Substantia nigra (tissue), 51 donors: ENCODE measurements at places on chromosomes 5 and 9.

DNA sequence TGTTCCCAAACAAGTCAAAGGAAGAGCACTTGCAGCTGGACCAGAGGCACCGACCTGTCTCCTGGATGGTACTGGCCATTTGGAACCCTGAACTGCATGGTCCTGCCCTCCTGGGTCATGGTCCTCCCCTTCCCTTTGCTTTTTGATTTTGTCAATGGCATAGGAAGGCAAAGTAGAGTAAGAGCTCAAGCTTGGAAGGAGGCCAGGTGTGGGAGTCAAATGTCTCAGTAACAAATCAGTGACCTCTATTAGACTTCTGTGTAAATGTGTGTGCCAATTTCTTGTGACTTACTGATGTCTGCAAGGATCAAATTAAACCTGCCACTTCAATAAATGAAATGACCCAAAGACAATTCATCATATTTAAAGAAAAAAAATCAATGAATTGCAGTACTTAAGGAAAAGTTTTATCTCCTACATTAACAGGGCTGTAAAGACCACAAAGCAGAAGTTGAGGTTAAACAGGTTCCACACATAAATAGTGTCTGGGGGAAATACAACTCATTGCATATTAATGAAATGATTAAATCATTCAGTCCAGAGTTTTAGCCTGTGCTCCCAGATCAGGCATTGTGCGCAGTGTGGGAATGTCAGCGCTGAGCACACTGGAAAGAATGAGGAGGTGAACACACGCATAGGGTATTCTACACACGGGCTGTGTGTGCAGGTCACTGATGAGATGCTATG is 32.7 kb downstream of the OSMR start:
- DNase-seq = no peak

- DNase-seq = peak; percentile 28
These were observed 13.0 kb upstream of the NR5A1 start for GRCh38 chr9:124520206-124520596.

DNA sequence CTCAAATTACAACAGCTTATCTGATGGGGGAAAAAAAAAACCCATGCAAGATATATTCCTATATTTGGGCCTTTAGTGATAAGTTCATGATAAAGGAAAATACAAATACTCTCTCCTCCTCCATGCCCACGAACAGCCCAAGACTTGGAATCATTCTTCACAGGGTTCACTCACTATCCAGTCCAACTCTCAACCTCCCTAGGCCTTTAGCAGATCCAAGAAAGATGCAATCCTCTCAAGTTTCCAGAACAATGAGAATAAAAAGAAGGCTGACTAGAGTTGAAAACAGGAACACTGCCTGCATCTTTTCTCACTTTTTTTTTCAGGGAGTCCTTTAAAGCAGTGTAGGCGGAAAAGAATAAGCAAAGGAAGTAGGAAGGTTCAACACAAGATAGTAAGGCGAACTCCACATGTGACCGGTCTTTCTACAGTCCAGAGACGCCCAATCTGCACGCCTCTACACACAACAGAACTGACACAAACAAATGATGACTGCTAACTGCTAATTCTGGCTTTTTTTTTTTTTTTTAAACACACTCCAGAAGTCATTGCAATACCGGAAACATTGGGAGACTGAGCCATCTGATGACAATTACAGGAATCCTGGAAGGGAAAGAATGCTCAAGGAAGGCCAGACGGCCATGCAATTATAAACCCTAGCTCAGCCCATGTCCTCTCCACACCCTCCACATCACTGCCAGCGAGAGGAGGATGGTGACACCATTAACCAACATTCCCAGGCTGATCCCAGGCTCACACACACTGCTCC is 75.4 kb downstream of the BNC2 start:
- DNase-seq = no peak

DNA sequence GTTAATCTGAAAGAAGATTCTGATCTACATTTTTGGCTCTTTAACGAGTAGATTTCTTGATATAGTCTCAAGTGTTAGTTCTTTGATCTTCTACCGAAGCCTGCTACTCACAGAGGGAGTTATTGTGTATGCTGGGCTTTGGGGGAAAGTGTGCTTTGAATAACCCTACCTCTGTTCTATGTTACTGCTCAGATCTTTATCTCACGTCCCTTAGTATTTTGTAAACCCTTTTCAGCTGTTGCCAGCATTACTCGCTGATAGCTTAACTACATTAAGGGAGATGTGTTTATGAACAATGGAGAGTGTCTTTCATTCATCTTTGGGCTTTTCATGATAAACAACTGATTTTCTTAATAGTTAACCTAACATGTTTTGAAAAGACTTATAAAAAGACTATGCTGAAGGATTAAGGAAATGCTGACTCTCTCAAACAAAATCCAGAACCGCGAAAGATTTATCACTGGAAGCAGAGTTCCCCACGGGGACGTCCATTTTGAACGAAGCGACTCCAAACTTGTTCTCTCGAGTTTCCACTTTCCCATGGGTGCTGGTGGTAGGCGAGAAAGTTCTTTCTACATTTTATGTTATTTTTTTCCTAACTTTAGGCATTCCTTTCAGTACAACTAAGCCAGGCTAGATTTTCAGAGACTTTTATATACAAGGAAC is 27.9 kb upstream of the ALDH1A1 start:
- DNase-seq = no peak

DNA sequence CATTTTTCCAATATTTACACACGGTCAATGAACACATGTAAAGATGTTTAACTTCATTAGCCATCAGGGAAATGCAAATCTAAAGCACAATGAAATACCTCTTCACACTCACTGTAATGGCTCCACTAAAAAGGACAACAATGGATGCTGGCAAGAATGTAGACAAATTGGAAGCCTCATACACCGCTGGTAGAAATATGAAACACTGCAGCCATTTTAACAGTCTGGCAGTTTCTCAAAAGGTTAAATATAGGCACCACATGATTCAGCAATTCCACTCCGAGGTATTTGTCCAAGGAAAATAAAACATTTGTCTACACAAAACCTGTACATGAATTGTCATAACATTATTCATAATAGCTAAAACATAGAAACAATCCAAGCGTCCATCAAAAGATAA is 20.0 kb downstream of the RNF145 start:
- no peak for DNase-seq

- no peak for DNase-seq
These were observed 88.0 kb downstream of the FNBP1 start for GRCh38 chr9:129954868-129955550.

- peak; percentile 31 for DNase-seq
These were observed 29.5 kb downstream of the TTC39B start for GRCh38 chr9:15277400-15278090.

- DNase-seq = no peak
These were observed 48.5 kb downstream of the ADAMTS19 start for GRCh38 chr5:129508606-129509005.

- DNase-seq = peak; percentile 1
These were observed 426.2 kb downstream of the ANXA1 start for GRCh38 chr9:73577848-73578247.

- DNase-seq = no peak
These were observed 273.2 kb downstream of the ENC1 start for GRCh38 chr5:74367241-74367733.
